ENCODE measurements at places on chromosomes 5 and 9.
A peak's percentile ranks its signal among the peaks of the same experiment; 100 is the strongest.

GRCh38 chr9:119020284-119020683, 349.0 kb downstream of the BRINP1 start:
- no peak for DNase-seq

DNA sequence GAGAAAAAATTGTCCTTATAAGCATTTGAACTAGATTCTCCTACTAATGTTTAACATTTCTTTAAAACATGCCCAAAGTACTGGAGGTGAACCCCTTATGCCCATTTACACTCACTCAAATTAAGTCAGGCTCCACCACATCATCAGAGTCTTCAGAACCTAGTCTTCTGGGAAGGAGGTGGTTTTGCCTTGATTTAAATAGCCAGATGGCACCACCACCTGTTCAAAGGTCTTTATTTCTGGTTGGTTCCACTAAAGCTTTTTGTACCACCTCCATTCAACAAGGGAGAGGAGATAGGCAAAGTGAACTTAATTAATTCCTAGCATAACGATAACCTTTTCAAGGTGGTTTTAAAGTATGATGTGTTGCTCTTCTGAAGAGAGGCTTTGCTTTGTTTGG, 189.5 kb downstream of the SLF1 start:
- no peak for DNase-seq

DNA sequence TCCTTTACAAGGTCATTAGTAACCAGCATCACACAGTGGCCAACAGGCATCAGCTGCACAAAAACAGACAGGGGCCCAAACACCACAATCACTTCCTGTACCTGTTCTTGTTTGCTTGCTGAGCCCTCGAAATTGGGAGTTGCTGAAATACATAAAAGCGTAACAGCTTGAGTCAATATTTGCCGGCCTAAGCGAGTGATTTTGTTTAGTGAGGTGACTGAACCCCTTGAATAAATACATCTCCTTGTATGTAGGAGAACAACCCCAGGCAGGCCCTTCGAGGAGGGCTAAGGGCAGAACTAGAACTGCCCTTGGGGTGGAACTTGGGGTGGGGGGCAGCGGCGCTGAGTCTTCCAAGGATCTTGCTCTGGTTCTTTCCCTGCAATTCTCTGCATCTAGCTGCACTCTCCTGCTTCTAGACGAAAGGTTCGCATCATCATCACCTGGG, 502.5 kb downstream of the RASEF start:
- no peak for DNase-seq

- no peak for DNase-seq
These were observed 44.0 kb downstream of the TRIO start for GRCh38 chr5:14187157-14187556.

DNA sequence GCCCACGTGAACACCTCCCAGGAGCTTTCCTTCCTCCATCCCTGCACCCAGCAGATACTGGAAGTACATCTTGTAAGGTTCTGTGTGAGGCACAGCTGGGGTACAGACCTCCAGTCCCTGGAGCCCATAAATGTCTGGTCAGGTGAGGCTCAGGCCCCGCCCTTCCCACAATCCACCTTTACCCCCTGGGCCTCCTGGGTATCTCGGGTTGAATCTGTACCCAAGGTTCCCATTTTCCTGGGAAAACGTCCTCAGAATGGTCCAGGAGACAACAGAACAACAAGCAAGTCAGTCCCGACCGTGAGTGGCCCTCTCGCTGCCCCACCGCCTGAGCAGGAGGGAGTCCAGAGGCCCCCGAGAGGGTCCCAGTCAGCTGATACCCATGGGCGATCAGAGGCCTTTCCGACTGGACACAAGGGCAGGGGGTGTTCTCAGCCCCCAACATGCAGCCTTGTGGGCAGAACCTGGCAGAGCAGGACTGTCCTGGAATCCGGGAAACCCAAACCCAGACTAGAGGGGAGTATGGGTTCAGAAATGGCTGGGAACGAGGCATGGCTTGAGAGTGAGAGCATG, 4.3 kb downstream of the SPATA31E1 start:
- no peak for DNase-seq

- DNase-seq = no peak
These were observed 78.6 kb downstream of the MRPS27 start for GRCh38 chr5:72241346-72242003.

- no peak for DNase-seq
These were observed 71.9 kb downstream of the SMIM23 start for GRCh38 chr5:171857489-171857876.

DNA sequence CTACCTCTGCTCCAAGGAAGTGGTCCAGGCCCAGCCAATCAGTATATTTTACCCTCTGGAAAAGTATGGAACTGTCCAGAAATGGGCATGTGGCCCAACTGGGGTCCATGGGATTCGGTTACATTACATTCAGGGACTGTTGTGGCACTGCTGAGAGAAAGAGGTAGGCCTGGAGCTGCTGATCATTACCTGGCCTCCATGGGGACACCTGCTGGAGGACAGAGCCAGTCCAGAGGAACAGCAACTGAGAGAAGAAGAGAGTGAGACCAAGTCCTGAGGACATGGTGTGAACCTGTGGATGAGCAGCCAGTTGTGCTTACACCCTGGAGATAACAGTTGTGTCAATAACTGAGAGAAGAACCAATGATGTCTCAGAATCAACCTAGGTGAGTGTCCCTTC, 48.2 kb downstream of the HMHB1 start:
- DNase-seq = no peak

DNA sequence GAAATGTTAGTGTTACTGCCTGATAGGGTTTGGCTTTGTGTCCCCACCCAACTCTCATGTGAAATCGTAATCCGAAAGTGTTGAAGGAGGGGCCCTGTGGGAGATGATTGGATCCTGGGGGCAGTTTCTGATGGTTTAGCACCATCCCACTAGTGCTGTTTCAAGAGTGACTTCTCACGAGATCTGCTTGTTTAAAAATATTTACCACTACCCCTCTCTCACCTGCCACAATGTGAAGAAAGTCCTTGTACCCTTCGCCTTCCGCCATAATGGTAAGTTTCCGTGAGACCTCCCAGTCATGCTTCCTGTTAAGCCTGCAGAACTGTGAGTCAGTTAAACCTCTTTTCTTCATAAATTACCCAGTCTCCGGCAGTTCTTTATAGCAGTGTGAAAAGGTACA, 2.6 kb upstream of the RFX3 start:
- peak; percentile 95 for DNase-seq

GRCh38 chr9:136192289-136193126, 12.4 kb downstream of the LHX3 start:
- DNase-seq = no peak

Data from CD4-positive, alpha-beta T cell treated with Interleukin-4 for 4 hours (primary cell).